ENCODE measurements at places on chromosomes 7 and 10.

DNA sequence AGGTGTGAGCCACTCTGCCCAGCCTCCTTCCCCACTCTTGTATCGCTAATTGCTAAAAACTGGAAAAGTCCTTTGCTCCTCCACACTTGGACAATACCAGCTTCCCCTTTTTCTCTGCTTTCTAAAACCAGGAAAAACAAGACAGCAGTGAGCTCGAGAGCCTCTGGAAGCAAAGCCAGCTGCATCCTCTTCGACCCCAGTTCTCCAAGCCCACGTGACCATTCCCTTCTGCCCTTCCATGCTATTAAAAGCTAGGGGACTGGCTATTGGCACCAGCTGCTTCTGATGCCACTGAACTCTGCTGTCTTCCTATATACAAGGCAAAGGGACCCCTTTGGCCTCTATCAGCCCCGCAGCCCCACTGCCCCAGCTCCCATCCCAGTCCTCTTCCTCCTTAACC is 92.2 kb downstream of the SPDYE5 start:
- no peak overlapping the region for H3K27ac ChIP-seq
- DNase-seq: no peak
- no peak overlapping the region for H3K4me3 ChIP-seq
- H3K4me1 ChIP-seq: no peaks in the 10 kb centered on the region
- peaks cover 89% of the 10 kb centered on the region for H3K36me3 ChIP-seq
- H3K27me3 ChIP-seq: no peaks in the 10 kb centered on the region

DNA sequence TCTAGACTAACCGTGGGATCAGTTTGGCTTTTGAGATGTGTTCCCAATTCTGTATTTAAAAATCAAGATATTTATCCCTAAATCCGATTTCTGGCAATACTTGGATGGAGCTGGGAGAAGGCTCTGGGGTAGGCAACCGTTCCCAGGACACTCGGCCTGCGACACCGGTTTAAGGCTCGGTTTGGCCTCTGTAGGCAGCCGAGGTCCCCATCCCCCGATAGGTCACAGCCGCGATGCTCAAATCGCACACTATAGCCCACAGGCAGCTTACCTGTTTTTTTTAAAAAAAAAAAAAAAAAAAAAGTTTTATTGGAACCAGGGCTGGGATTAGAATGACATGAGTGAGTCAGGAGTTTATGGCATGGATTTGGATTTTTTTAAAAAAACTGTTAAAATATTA is 729 bp upstream of the TAF3 start:
- H3K27ac ChIP-seq: no peak overlapping the region
- DNase-seq: no peak
- H3K4me3 ChIP-seq: peak overlapping the region; percentile 85
- peaks cover 3% of the 10 kb centered on the region for H3K27me3 ChIP-seq
- peaks cover 10% of the 10 kb centered on the region for H3K4me1 ChIP-seq
- H3K36me3 ChIP-seq: peaks cover 4% of the 10 kb centered on the region

GRCh38 chr7:34417781-34418180 is 240.2 kb upstream of the NPSR1 start:
- no peak overlapping the region for H3K4me3 ChIP-seq
- DNase-seq: no peak
- H3K27me3 ChIP-seq: no peaks in the 10 kb centered on the region
- H3K36me3 ChIP-seq: no peaks in the 10 kb centered on the region
- H3K4me1 ChIP-seq: no peaks in the 10 kb centered on the region
- no peak overlapping the region for H3K27ac ChIP-seq

DNA sequence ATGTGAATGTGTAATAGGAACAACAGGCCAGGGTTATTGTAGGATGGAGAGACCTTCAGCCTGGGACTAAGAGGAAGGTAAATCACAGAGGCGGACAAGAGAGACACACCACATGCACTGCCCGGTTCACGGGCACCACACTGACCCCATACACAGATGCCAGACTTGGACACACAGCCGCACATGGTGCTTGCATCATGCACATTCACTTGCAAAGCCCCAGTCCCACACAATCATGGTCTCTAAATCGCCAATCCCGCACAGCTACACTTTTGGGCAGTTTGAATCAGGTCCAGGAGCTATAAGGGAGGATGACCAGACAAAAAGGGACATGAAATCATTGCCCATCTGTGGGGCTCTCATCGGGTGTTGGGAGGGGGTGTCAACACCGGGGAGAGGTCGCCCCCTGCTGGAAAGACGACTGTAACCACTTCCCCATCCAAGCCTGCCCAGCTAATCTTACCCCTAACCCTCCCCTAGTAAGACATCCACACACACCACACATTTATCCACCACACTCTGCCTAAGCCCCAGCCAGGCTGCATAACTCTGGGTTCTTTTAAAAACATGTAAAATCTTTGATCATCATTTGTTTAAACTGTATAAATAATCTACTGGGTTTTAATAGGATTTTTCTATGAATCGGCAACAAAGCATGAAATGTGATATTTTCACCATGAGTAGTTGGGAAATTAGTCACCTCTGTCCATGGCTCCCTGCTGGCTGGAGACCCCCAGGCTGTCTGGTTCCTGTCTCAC is 40.5 kb upstream of the SLF2 start:
- no peak for DNase-seq
- H3K27ac ChIP-seq: no peak overlapping the region
- H3K4me1 ChIP-seq: no peaks in the 10 kb centered on the region
- no peaks in the 10 kb centered on the region for H3K27me3 ChIP-seq
- no peaks in the 10 kb centered on the region for H3K36me3 ChIP-seq

- H3K36me3 ChIP-seq: peaks cover 29% of the 10 kb centered on the region
- H3K4me3 ChIP-seq: no peak overlapping the region
- DNase-seq: no peak
Observed at GRCh38 chr10:102261196-102261595, 15.9 kb downstream of the GBF1 start.

DNA sequence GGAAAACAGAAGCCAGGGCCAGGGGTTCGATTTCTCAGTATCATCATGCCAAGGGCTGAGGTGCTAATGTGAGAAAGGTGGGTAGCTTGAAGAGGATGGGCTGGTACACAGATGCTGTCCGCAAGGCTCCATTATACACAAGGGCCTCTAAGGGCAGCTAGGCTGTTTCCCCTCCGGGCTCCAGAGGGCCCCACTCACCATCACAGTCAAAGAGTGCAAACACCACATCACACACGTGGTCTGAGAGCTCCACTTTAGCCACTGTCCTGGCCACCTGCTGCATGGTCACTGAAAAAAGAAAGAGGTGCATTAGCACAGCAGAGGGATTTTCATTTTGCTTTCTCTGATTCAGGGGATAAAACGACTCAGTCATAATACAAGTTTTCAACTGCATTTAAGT is 20.9 kb upstream of the DNAJB12 start:
- no peak overlapping the region for H3K4me3 ChIP-seq
- no peaks in the 10 kb centered on the region for H3K4me1 ChIP-seq
- no peaks in the 10 kb centered on the region for H3K27me3 ChIP-seq
- no peak overlapping the region for H3K27ac ChIP-seq
- H3K36me3 ChIP-seq: peaks cover 9% of the 10 kb centered on the region

DNA sequence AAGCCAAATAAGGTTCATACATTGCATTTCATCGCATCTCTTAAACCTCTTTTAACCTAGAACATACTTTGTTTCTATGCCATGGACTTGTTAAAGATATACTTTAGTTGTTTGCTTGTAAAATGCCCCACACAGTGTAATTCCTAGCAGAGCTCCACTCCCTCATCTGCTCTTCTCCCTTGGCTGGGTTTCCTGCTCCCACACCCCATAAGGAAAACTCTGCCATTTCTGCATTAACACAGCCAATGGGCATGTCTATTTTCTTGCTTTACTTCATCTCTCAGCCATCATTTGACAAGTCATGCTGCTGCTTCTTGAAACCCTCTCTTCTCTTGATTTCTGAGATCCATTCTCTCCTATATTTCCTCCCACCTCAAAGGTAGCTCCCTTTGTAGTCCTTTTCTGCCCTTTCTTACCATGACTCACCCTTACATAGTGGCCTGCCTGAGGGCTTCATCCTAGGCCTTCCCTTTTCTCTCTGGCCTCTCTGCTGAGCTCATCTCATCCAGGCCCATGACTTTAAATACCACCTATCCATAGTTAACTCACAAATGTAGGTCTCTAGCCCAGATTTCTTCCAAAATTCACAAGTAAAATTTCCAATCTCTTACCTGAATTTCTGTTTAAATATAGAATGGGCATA is 471.4 kb downstream of the ADRA2A start:
- no peak overlapping the region for H3K4me3 ChIP-seq
- H3K4me1 ChIP-seq: no peaks in the 10 kb centered on the region
- H3K36me3 ChIP-seq: no peaks in the 10 kb centered on the region
- DNase-seq: no peak
- H3K27ac ChIP-seq: no peak overlapping the region

Data from tibial artery (tissue), 4 donors.